ENCODE measurements at places on chromosomes 12 and 14.
A peak's percentile ranks its signal among the peaks of the same experiment; 100 is the strongest.

DNA sequence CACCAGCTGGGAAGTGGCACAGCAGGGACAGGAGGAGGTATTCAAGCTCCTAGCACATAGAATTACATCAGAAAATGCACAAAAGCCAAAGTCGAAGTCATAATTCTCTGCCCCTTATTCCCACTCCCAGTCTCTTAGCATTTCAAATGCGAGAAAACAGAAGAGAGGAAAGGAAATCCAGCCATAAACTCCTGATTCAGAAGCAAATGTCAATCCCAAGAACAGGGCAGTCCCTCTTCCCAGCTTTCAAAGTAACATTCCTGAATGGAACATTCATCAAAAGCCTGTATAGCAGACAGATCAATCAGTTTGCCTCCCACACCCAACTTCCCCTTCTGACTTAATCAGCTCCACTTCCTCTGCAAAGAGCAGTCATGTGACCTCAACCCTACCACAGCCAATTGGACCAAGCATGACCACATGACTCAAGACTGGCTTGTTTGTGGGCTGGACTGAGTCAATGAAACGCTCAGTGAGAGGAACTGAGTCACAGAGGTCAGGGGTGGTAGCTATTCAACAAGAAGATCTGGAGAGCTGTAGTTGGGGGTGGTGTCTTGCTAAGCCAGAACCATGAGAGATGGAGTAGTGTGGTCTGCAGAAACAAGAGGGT lies 41.4 kb upstream of the TUNAR start:
- DNase-seq, result peak; percentile 41

GRCh38 chr12:124321556-124322270 lies 26.8 kb downstream of the RFLNA start:
- no peak for DNase-seq

DNA sequence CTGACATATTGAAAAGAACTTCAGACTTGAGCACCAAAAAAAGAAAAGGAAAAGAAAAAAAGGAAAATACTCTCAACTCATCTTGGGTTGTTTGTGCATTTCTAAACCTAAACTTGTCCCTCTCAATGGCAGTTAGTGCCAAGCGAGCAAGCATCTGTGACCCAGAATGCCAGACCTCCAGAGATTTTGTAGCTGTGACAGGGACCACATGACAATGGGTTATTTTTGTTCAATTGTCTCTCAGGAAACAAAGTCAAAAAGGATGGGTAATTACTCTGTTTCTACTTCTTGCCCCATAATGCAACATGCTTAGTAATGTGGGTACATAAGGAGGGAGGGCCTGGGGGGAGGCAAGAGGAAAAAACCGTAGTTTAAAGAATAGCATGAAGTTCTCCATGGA lies 285.7 kb upstream of the RTL1 start:
- DNase-seq, result no peak

- no peak for DNase-seq
Observed at GRCh38 chr12:55901881-55902490, 25.7 kb downstream of the PYM1 start.

DNA sequence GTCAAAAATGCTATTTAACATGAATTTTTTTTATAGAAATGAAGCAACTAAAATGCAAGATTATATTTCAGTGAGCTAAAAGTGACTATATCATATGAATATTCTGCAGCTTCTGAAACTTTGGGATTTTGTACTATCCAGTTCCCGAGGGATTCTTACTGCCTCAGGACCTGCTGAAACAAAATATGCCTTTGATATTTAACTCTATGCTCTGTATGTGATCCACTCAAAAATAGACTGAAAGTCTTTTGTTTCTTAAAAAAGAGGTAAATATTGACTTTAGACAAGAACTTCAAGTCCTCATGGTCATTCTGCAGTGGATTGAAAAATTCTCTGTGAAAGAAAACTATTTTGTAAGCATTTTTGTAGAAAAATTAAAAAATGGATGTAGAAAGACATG lies 22.4 kb downstream of the CNTN1 start:
- no peak for DNase-seq

- DNase-seq, result no peak
Observed at GRCh38 chr14:54727929-54728328, 161.0 kb downstream of the SAMD4A start.

GRCh38 chr12:3552726-3553045 lies 61.7 kb downstream of the PRMT8 start:
- no peak for DNase-seq

- no peak for DNase-seq
Observed at GRCh38 chr12:23083267-23083666, 458.3 kb downstream of the ETNK1 start.

DNA sequence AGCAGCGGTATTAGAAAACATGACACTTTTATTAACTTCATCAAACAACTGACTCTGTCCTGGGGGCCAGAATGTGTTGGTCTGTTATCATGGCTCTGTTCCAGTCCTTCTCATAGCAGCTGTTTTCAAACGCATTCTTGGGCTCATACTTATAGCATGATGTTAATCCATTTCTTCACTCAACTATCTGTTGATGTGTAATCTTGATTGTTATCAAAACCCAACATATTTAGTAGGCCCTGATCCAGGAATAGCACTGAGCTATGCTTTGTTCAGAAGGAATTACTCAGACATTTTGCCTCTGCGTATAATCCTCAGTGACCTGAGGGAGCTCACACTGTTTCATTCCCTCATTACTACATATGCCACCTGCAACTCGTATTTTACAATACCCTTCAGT lies 315.9 kb downstream of the BMP4 start:
- no peak for DNase-seq

GRCh38 chr12:69952890-69953289 lies 127.9 kb downstream of the MYRFL start:
- no peak for DNase-seq

- no peak for DNase-seq
Observed at GRCh38 chr12:67394550-67394949, 125.4 kb downstream of the CAND1 start.

DNA sequence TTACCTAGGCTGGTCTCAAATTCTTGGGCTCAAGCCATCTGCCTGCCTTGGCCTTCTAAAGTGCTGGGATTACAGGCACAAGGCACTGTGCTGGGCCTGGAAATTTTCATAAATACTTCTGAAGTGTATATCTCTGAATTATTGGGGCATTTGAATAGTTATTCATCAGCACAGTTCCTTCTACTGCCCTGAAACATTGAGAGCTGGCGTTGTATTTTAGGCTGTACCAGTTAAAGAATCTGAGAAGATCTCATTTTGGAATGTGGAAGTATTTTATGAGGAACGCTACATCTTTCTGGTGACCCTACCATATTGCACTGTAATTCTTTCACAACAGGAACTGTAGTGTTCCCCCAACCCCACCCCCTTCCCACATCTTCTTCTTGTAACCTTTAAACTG lies 349.0 kb upstream of the RGS6 start:
- DNase-seq, result peak; percentile 69

- no peak for DNase-seq
Observed at GRCh38 chr12:131910302-131911027, 16.0 kb downstream of the ULK1 start.

DNA sequence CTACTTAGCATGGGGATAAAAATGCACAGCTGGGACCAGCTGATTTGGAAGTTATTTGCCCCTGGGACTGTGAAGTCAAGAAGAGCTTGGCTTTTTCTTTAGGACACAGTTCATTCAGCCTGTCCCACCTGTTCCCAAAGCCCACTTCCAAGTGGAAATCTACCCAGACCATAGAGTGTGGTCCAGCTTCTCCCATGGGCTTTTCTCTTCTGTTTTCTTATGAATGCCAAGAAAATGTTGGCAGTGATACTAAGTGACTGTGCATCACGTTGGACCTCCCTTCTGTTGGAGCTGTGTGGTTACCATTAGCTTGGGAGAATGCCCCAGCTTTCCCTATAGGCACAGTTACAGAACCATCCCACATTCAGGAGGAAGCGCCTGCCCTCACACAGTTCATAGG lies 89.4 kb downstream of the NT5DC3 start:
- no peak for DNase-seq

- peak; percentile 65 for DNase-seq
Observed at GRCh38 chr14:74913986-74914573, 9.0 kb downstream of the RPS6KL1 start.

- no peak for DNase-seq
Observed at GRCh38 chr12:30687265-30687986, 8.2 kb downstream of the IPO8 start.

DNA sequence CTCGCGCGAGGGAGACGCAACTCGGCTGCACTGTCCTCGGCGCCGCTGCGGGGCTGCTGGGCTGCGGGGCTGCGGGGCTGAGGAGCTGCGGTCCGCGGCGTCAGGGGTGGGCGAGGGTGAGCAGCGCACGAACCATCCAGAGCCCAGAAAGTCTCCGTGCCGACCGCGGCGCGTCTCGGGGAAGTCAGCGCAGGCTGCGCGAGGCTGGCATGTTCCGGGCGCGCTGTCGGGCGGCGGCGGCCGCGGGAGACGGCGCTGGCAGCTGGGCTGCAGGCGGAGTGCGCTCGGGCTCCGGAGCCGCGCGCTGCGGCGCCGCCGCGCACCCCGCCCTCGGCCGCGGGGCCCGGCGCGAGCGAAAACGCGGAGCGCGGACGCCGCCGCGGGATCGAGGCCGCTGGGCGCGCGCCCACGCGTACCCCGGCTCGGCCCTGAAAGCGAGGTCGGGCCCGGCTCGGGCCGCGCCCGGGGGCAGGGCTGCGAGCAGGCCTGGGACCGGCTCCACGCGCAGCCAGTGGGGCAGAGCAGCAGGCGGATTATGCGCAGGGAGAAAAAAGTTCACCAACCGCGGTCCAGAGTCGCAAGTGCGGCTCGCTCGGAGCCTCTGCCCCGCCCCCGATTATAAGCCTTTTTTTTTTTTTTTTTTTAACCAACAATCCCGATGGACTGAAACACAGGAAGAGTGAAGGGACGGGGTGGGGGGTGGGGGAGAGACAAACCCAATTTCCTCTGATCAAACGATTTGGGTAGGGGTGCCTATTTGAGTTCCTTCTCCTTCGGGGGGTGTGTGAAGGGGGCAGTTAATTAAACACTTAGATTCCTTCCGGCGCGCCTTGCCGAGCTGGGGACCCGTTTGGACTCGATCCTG lies at the start of gene PRICKLE1:
Gene PRICKLE1 (minus strand): TSS at position 282 of the 865 bp plus-strand sequence. CDS start 117,230 bp downstream, outside the sequence.
- DNase-seq, result peak; percentile 79
